Activated naive CD4-positive, alpha-beta T cell treated with anti-CD3 and anti-CD28 coated beads, Interleukin-2, amount 10 ng/mL, durations not matched to agents 5 hours and 36 hours (primary cell): ENCODE measurements at places on chromosomes 4 and X. TPM values are rescaled to one million over a fixed set of nuclear protein-coding genes. Genes with fewer than 3 reads are reported as not detected.

DRP2 gene
- total RNA-seq: 0.55 TPM

GLOD5 gene
- total RNA-seq: not detected

COL4A5 gene
- not detected for total RNA-seq

FAM9A gene
- not detected for total RNA-seq

GABRG1 gene
- not detected for total RNA-seq

UGT2B17 gene
- not detected for total RNA-seq

RNF175 gene
- total RNA-seq: 0.34 TPM

LONRF3 gene
- 1.2 TPM for total RNA-seq

SLC26A1 gene
- not detected for total RNA-seq

PRAF2 gene
- total RNA-seq: 26.7 TPM

GAGE12J gene
- total RNA-seq: not detected

PCDH10 gene
- total RNA-seq: not detected

CXCL13 gene
- not detected for total RNA-seq

UGT2B15 gene
- total RNA-seq: not detected

AIFM1 gene
- 29.2 TPM for total RNA-seq

S100P gene
- total RNA-seq: 9.9 TPM

SPANXA2 gene
- not detected for total RNA-seq

MAP7D3 gene
- 13.1 TPM for total RNA-seq

RGS12 gene
- 9.8 TPM for total RNA-seq

YTHDC1 gene
- total RNA-seq: 98.4 TPM

CASP3 gene
- total RNA-seq: 66.4 TPM

PHKA2 gene
- total RNA-seq: 28.6 TPM

DAPP1 gene
- 33.1 TPM for total RNA-seq

SLC25A53 gene
- 6.7 TPM for total RNA-seq

SSX1 gene
- not detected for total RNA-seq

CAMK2D gene
- 38.6 TPM for total RNA-seq

TCEAL6 gene
- not detected for total RNA-seq

SSX3 gene
- total RNA-seq: not detected

CCNQ gene
- total RNA-seq: 23.6 TPM

MSX1 gene
- total RNA-seq: not detected

EIF4E gene
- total RNA-seq: 72.5 TPM

ETDB gene
- total RNA-seq: not detected

FABP2 gene
- total RNA-seq: 0.38 TPM

MAGEB17 gene
- total RNA-seq: not detected

RXFP1 gene
- not detected for total RNA-seq

FMR1NB gene
- not detected for total RNA-seq

HELT gene
- total RNA-seq: not detected

FATE1 gene
- total RNA-seq: not detected

PROM1 gene
- total RNA-seq: not detected

ZFP92 gene
- 1.3 TPM for total RNA-seq

PRRG1 gene
- not detected for total RNA-seq

MAP3K15 gene
- total RNA-seq: 0.34 TPM

PRR32 gene
- not detected for total RNA-seq
